Stimulated activated CD4-positive, alpha-beta T cell treated with anti-CD3 and anti-CD28 coated beads, Interleukin-15, amount 100 ng/mL, for 1 hour (primary cell): ENCODE measurements at places on chromosomes 2 and 18.

DNA sequence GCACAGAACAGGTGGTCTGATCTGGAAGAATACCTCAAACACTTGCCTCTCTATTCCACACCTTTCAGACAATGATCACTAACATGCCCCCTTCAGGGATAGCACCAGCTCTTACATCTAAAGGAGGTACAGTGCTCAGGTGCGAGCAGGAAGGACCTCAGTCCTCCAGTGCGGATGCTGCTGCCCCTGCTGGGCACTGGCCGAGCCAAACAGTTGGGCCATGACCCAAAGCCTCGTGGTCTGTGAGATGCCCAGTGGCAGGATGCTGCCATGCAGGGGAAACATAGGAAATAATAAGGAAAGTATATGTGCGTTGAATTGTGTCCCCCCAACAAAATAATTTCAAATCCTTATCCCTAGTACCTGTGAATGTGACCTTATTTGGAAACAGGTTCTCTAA is 243.7 kb downstream of the NDUFA10 start:
- no peak for DNase-seq

GRCh38 chr2:186098821-186099220 is 360.2 kb downstream of the FSIP2 start:
- DNase-seq = no peak

GRCh38 chr2:88179228-88179679 is 9.1 kb downstream of the THNSL2 start:
- DNase-seq = no peak

DNA sequence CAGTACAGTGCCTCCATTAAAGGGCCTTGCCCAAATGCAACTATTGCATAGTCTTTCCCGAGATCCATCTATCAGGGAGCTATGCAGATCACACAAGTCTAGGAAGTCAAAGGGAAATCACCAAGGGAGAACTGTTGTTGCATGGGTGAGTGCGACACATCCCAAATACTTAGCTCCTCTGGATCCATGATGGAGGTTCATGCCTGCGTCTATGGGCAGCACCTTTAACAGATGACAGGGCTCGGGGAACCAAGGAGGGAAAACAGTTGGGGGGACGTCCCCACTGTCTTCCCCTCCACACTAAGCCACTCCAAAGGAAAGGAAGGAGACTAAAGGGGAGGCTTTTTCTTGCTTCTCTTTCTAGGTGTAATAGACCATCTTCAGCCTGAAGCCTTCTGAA is 552.8 kb upstream of the PKDCC start:
- no peak for DNase-seq

GRCh38 chr2:190235101-190235500 is 84.5 kb downstream of the HIBCH start:
- DNase-seq = no peak

GRCh38 chr2:240511351-240512108 is 46.3 kb downstream of the ANKMY1 start:
- no peak for DNase-seq

- no peak for DNase-seq
Measured at GRCh38 chr2:48343571-48344440, 186.1 kb upstream of the STON1 start.

DNA sequence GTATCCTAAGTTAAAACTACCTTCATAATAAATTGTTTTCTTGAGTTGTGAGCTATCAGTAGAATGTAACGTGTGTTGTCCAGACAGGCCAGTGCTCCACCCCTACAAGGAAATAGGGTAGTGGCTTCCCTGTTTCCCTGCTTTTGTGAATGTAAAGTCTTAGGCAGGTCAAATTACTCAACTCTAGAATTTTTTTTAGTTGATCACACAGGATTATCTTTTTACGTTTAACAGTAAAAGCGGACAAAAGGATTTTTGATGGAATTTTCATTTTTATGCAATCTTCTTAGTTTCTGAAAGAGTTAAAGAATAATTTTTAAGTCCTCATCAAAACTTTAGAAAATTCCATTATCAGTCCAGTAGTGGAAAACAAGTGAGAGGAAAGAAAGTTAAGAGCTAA is 38.2 kb downstream of the GPD2 start:
- no peak for DNase-seq

GRCh38 chr2:142724186-142724585 is 153.3 kb upstream of the KYNU start:
- no peak for DNase-seq

- no peak for DNase-seq
Measured at GRCh38 chr2:64101141-64101591, 43.1 kb downstream of the PELI1 start.

DNA sequence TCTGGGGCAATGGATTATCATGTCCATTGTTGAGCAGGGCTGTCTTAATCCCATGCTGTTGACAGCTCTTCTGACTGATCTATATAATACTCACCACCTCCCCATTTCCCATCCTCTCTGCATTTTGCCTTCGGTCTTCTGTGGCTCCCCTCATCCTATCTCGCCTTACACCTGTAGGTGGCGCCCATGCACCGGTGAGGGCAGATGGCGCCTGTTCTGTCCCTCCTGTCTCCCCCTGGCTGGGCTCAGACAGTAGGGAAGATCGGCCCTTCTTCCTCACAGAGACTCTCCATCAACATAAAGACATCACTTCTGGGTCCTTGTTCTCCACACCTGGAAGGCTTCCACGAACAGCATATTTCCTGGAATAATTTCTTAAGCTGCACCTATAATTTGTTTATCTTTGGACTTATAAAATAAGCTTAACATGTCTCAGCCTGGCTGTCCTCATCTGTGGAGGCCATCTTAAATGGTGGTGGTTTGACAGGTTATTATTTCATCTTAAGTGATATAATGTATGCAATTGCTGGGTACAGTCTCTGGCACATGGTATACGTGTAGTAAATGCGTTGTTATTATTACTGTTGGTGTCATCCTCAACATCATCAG is 10.9 kb upstream of the CDH20 start:
- no peak for DNase-seq

GRCh38 chr2:193580176-193580950 is 1385.6 kb upstream of the TMEFF2 start:
- DNase-seq = no peak

DNA sequence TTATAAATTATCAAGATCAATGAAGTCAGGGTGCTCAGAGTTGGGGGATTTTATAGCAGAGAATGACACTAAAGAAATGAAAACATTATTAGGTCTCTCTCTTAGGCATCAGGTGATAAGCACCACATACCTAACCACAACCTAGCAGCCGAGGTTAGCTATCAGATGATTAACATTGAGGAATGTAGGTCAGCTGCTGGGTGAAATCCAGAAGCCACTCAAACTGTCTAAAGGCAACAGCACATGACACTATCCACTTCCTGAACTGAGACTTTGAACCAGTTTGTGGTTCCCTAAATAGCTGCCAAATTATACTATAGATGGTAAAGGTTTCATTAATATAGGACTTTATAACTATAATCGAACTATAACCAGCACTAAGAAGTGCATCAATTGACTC is 4.7 kb downstream of the EPG5 start:
- DNase-seq = no peak

GRCh38 chr2:217905896-217906295 is 96.9 kb downstream of the TNS1 start:
- no peak for DNase-seq

GRCh38 chr2:75064691-75065396 is 106.4 kb downstream of the POLE4 start:
- peak; percentile 9 for DNase-seq

GRCh38 chr2:113240150-113240914 is 38.4 kb downstream of the PAX8 start:
- no peak for DNase-seq
